ENCODE measurements at places on chromosomes 4 and X.

DNA sequence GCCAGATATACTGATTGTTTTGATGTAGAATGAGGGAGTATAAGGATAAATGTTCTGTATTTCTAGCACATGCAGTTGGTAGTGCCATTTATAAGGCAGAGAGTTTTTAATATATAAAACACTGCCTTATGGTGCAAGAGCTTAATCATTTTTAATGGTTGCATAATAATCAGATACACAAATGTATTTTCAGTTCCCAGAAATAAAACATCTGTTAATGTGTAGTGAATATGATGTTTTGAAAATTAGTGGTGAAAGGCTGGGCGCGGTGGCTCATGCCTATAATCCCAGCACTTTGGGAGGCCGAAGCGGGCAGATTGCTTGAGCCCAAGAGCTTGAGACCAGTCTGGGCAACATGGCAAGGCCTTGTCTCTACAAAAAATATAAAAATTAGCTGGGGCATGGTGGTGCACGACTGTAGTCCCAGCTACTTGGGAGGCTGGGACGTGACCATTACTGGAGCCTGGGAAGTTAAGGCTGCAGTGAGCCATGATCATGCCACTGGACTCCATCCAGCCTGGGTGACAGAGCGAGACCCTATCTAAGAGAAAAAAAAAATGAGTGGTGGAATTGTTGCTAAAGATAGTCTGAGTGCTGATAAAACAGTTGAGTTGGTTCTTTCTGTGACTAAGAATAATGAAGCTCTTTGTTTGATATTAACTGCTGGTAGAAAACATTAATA lies 29.3 kb downstream of the CLCN3 start:
- no peak for DNase-seq

- DNase-seq, result no peak
These were observed 32.6 kb downstream of the RELL1 start for GRCh38 chr4:37653601-37654000.

DNA sequence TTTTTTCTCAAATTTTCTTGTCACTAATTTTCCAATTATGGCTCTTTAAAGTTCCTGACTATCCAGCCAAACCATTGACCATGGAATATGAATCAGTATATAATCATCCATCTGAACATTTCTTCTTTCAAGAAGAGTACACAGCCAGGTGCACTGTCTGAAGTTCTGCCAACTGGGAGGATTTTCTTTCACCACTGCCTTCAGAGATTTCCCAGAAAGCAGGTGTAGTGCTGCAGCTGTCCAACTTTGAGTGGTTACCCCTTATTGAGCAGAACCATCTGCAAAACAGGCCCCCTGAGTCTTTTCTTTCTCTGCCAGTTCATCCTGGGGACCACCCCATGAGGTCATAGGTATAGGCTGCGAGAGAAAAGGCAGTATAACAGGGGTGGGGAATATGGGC lies 1213.2 kb downstream of the RAPGEF2 start:
- DNase-seq, result no peak

- DNase-seq, result no peak
These were observed 105.8 kb upstream of the CBR4 start for GRCh38 chr4:169115897-169116254.

GRCh38 chrX:13535376-13536165 lies 33.8 kb upstream of the EGFL6 start:
- DNase-seq, result no peak

DNA sequence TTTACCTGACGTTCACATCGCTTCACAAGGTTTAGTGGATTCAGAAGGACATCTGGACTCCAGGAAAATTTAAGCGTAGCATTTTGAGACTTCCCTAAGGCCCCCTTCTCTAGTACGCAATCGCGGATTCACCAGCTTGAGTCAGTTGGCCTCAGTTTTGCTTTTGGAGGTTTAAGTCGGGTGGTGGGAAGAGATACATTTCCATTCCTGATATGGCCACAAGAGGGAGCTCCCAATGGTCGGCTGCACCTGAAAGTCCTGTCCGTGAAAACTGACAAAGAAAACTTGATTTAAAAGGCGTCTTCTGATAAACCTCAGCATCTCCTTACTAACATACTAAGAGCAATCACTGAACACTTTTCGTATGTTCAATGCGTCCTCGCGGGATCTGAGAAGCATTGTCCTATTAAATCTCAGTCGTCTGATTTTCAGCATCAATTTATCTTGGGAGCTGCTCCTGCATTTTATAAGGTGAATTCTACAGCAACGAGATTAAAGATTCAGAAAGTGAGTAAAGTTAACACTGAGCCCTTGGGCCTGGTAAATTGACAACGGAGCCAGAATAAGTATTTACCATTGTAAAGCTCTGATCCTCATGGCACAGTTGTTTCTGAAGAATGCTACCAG lies 50.6 kb downstream of the LGI2 start:
- peak; percentile 53 for DNase-seq

- DNase-seq, result no peak
These were observed 11.9 kb upstream of the DCAF4L1 start for GRCh38 chr4:41969671-41970070.

GRCh38 chr4:43987331-43987944 lies 461.2 kb downstream of the KCTD8 start:
- DNase-seq, result no peak

GRCh38 chr4:3532751-3533422 lies 665 bp upstream of the LRPAP1 start:
- DNase-seq, result no peak

DNA sequence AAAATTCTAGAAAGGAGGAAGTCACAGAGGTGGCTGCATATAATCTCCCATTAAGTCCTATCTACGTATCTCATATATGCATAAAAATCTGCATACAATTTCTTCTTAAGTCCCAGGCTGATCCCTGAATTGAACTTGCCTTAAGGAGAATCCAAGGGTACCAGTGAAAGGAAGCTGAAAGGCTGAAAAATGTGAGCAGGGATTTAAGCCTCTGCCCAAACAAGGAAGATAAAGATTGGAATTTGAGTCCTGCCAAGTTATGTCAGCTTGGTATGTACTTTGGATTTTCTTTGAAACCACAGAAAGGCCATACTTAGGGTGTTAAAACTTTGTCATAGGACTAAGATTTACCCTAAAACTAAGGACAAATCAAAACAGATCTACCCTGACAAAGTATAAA lies 26.5 kb upstream of the GEMIN8 start:
- DNase-seq, result no peak

DNA sequence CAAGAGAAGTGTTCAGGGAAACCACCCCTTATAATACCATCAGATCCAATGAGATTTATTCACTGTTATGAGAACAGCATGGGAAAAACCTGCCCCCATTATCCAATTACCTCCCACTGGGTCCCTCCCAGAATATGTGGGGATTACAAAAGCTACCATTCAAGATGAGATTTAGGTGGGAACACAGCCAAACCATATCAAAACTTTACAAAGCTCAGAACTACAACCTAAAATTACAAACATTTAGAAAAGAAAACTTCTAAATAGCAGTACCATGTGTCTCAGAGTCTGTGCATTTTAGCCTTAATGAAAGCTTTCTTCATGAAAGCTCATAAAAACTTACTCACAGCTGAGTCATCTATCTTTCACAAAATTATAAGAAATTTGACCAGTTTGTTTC lies 1442.8 kb upstream of the PCDH7 start:
- DNase-seq, result no peak

DNA sequence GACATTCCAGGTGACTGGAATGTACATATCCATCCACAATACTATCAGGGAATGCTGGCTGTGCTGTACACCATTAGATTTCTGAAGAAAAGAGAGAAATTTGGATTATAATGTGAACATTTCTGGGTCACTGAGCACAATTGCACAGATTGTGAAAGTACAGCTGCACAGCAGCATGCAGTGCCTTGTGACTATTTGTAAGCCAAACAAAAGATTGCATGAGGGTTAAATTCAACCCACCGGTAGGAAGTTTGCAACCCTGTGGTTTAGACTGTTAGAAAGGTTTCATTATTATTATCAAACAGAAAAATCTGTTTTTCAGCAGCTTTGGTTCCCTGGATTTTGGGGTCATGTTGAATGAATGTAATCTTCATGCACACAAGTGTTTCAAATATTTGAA lies 24.5 kb downstream of the DDIT4L start:
- DNase-seq, result no peak

- no peak for DNase-seq
These were observed 83.6 kb upstream of the GUCY1A1 start for GRCh38 chr4:155582971-155583437.

DNA sequence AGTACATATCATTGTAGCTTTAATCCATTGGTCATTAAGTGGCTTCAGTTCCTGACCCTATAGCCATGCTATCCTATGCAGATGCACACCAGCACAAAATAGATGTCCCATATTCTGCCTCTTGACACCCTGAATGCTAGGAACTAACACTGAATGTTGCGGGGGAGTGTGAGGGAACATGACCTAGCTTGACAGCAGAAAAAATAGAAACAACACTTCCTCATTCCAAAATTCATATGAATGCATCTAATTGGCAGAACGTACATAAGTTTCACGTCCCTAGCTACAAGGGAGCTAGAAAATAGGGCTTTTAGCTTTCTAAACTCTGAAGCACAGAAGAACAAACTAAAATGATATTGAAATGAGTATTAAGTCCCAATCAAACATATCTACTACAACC lies 14.4 kb upstream of the DCAF8L1 start:
- no peak for DNase-seq

GRCh38 chr4:48041535-48042137 lies 25.1 kb downstream of the NIPAL1 start:
- DNase-seq, result no peak

DNA sequence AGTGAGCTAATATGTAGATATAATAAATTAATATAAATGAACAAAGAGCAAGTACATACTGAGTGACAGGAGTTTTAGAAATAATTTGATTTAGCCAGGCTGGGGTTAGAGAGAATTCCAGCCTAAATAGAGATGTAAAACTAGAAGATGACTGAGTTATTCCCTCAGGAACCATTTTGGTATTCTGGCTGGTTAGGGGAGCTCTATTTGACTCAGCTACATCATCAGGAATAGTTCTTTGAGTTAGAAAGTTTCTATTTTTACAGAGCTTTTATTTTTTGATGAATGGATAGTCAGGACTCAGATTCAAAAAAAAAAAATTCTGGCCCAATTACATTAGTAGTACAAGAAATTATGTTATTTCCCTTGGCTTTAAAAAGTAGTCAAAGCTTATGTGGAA lies 180.4 kb upstream of the MID1 start:
- DNase-seq, result no peak

DNA sequence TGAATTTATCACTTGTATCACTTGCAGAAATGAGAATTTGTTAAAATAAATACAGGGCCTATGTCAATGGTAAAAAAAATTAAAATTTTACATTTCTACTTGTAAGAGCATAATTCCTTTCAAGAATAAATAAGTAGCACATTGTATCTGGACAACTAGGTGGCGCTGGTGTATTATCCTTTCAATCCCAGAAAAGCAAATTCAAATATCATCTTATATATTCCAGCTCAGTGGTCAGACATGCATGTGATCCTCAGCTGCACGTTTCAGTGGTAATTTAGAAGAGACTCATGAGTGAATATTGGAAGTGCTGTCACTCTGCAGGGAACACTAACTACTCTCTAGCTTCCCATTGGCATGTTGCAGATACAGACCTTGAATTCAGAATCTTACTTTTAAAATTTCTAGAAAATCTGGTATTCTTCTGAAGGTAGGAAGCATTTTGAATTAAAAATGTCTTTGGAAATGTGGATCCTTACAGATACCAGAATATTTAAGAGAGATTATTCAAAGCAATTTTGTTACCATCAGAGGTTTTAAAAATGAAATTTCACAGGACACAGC lies 1414.7 kb upstream of the TENM3 start:
- DNase-seq, result no peak

- no peak for DNase-seq
These were observed 125.0 kb downstream of the TEX13C start for GRCh38 chrX:125444659-125445058.

GRCh38 chrX:134683351-134684005 lies 25.2 kb upstream of the PLAC1 start:
- DNase-seq, result no peak

DNA sequence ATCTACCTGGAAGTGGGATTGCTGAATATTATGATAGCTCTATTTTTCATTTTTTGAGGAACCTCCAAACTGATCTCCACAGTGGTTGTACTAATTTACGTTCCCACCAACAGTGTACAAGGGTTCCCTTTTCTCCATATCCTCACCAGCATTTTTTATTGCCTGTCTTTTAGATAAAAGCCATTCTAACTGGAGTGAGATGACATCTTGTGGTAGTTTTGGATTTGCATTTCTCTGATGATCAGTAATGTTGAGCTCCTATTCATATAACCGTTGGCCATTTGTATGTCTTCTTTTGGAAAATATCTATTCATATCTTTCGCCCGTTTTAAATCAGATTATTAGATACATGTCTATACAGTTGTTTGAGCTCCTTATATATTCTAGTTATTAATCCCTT lies 101.8 kb downstream of the RASGEF1B start:
- DNase-seq, result no peak

GRCh38 chr4:165131247-165131832 lies 18.7 kb upstream of the TMEM192 start:
- DNase-seq, result peak; percentile 67

GRCh38 chr4:74527049-74527448 lies 82.1 kb downstream of the AREG start:
- no peak for DNase-seq

- no peak for DNase-seq
These were observed 848.1 kb upstream of the FRG1 start for GRCh38 chr4:189092581-189092980.

- DNase-seq, result no peak
These were observed 24.0 kb downstream of the HAND2 start for GRCh38 chr4:173505924-173506518.

GRCh38 chrX:138191998-138192397 lies 519.5 kb downstream of the FGF13 start:
- no peak for DNase-seq

- DNase-seq, result no peak
These were observed 277.5 kb downstream of the FBXW7 start for GRCh38 chr4:152258391-152258790.

DNA sequence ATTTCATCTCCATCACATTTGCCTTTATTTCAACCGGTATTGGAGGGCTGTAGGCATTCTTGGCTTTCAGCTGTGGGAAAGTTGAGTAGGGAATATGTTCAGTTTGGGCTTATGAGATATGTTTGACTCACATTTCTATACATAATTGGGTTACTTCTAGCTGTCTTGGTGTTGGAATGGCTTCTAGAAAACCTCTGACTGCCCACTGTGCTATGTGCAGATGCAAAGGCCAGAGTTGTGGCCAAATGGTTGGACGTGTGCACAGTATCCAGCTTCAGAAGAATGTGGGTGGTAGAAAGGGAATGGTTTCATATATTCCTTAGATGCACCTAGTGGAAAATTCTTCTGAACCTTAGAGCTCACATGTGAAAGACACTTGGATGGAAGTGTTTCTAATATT lies 92.6 kb upstream of the H2AZ1 start:
- DNase-seq, result no peak

DNA sequence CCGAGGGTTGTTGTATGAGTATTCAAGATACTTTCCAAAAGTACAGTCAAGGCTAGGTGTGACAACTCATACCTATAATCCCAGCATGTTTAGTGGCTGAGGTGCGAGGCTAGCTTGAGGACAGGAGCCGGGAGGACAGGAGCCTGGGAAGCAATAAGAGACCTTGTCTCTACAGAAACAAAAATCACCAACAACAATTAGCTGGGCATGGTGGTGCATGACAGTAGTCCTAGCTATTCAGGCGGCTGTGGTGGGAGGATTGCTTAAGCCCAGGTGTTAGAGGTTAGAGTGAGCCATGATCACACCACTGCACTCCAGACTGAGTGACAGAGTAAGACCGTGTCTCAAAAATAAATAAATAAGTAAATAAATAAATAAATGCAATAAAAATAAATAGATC lies 91.6 kb downstream of the TLL1 start:
- DNase-seq, result no peak

GRCh38 chr4:24956091-24956490 lies 43.2 kb upstream of the CCDC149 start:
- no peak for DNase-seq

GRCh38 chr4:165048170-165048569 lies 5.5 kb upstream of the TRIM75 start:
- DNase-seq, result no peak
